Activated T-helper 17 cell treated with anti-CD3 and anti-CD28 coated beads, Interleukin-2, amount 50 U/mL, for 72 hours (primary cell): ENCODE measurements at places on chromosomes 5 and 9.
A peak's percentile ranks its signal among the peaks of the same experiment; 100 is the strongest.

DNA sequence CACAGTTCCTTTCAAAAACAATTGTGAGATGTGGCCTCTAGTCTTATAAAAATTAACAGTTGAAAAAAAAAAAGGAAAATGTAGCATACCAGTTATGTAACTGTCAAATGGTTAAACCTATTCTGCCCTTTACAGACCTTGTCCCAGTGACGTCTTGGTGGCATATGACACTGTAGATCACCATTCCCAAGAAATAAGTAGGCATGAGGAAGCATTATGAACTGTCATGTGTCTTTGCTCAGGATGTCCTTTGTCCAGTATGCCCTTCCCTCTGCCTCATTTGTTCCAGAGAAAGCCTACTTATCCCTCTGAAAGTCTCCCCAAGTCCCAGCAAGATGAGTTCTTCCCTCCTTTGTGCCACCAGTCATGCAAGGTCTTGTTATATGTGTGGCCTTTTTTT, 63.2 kb downstream of the PAM start:
- ATAC-seq: no peak

- ATAC-seq: no peak
Measured at GRCh38 chr5:141883184-141883891, 5.1 kb upstream of the PCDH1 start.

GRCh38 chr5:161406880-161407279, 139.6 kb downstream of the GABRB2 start:
- no peak for ATAC-seq

- ATAC-seq: no peak
Measured at GRCh38 chr9:136347472-136348256, 15.9 kb downstream of the DNLZ start.

DNA sequence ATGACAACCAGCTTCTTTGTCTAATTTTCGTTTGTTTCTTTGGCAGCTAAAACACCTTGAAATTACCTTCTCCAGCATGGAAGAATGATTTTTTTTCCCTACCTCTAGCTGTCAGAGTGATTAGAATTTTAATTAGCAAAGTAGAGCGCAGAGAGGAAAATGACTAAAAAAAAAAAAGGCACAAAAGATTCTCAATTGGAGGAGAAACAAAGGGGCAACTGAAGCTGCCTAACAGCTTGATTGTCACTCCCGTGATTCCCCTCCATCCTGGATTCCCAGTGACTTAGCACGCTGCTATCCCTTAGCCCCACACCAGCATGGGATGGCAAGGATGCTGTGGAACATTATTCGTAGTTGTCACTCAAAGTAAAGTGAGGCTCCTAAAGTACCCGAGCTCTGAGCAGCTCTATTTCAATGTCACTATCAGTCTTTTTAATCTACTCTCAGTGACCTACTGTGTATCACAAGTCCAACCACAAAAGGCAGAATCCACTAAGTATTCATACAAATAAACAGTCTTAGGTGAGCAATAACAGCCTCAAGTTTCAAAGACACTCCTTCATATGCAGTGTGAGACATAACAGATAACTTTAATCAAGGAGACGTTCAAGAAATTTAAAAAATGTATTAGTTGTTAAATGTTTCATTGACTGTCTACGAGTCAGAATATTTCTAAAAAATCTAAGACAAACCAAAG, 710.0 kb upstream of the GRAMD2B start:
- no peak for ATAC-seq

- ATAC-seq: no peak
Measured at GRCh38 chr9:21549890-21550289, 67.8 kb upstream of the IFNE start.

DNA sequence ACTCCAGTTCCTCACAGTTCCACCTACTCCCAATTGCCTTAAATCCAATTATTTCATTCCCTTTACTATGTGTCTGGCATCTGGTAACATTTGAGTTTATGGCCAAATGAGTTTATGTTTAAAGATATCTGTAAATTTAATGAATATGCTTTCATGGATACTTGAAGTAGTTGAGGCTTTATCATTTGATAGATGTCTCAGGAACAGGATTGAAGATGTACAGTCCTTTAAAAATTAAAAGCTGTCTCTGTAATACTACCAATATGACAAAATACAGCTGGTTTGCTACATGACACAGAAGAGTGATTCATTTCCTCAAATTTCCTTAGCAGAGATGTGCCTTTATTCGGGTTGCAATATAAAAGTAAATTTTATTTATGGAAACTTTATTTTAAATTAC, 2326.0 kb upstream of the ACO1 start:
- ATAC-seq: no peak

DNA sequence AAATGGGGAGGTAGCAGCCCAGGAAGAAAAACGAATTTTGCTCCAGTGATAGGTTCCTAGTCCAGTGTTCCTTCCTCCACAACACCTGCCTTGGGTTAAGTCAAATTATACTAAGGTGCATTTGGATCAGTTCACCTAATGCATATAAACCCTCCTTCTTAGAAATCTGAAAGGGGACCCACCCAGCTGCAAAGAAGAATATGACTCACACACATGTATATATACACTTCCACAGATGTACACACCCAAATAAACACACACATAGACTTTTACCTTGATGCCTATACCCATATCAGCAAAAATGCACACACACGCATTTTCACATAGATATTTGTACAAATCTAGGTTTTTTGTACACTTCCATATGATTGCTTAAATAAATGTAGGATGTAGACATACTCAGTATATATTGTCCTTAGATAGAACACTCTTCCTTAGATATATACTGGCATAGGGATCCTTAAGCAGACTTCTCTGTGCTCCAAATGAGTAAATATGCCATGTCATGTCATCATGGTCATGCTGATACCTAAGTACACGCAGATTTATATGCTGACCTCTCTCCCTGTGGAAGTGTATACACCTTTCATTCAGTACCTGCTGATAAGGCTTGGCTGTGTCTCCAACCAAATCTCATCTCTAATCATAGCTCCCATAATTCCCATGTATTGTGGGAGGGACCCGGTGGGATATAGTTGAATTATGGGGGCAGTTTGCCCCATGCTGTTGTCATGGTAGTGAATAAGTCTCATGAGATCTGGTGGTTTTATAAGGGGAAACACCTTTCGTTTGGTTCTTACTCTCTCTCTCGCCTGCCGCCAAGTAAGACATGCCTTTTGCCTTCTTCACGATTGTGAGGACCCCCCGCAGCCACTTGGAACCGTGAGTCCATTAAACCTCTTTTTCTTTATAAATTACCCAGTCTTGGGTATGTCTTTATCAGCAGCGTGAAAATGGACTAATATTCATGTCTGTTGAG, 10.2 kb downstream of the ADRB2 start:
- ATAC-seq: no peak

GRCh38 chr5:107894361-107894760, 223.6 kb upstream of the EFNA5 start:
- ATAC-seq: no peak

- ATAC-seq: no peak
Measured at GRCh38 chr9:128828719-128829452, 708 bp downstream of the SPOUT1 start.

DNA sequence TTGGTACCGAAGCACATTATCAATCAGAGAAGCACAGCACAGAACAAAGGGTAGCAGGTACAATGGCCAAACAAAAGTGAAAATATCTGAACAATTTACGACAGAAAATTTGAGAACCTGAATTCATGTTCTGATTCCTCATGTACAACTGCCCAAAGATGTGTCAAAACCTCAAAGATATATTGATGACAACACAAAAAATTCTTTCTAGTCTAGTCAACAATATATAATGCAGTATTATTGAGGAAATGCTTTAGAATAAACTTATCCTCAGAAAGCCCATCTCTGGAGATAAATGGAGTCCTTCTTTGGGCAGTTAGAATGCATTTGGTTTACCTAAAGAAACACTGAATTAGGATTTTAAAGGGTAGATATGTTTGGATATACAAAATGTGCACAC, 6.8 kb upstream of the SMARCA2 start:
- ATAC-seq: no peak

- no peak for ATAC-seq
Measured at GRCh38 chr5:115418788-115419187, 122.3 kb upstream of the CCDC112 start.

GRCh38 chr9:83665580-83666200, 42.1 kb downstream of the UBQLN1 start:
- ATAC-seq: no peak

DNA sequence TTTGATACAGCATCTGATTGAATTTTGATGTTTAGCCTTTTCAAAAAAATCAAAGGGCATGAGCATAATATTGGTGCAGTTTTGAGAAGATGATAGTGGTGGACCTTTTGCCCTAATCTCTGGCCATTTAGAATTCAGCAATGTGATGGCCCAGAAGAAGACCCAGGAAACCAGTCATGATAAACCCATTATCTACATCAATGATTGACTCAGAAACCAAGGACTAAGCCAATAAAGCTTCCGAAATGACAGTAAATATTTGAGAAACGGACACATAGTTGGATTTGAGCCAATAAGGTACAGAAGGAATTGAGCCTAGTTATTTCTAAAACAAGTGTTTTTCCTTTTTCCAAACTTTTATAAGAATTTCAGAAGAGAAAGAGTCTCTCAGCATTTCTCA, 1158.8 kb upstream of the DMAC1 start:
- ATAC-seq: no peak

DNA sequence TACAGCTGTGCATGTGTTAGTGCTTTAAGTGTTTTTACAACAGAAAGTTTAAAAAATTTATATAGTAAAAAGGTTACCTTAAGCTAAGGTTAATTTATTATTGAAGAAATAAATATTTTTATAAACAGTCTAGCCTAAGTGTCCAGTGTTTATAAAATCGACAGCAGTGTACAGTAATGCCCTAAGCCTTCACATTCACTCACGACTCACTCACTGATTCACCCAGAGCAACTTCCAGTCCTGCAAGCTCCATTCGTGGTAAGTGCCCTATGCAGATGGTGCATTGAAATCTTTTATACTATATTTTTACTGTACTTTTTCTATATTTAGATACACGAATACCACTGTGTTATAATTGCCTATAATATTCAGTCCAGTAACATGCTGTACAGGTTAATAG, 159.1 kb downstream of the ROR2 start:
- no peak for ATAC-seq

DNA sequence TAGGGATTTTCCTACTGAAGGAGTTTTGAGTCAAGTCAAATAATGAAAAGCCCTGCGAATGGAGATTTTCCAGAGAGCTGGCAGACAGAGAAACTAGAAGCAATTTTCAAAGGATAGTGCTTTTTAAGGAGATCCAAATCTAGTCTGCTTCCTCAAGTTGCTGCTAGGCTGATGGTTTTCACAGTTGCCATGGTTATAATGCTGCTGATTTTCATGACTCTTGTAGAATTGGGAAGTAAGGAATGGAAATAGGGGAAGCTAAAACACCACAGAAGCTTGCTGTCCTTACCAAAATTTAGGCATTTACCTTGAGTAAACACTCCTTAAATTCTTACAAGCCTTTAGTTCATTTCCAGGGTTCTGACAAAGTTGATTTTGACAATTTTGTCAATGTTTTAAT, 30.1 kb upstream of the HAPLN1 start:
- no peak for ATAC-seq

GRCh38 chr9:7121664-7122063, 363.9 kb downstream of the KDM4C start:
- no peak for ATAC-seq

DNA sequence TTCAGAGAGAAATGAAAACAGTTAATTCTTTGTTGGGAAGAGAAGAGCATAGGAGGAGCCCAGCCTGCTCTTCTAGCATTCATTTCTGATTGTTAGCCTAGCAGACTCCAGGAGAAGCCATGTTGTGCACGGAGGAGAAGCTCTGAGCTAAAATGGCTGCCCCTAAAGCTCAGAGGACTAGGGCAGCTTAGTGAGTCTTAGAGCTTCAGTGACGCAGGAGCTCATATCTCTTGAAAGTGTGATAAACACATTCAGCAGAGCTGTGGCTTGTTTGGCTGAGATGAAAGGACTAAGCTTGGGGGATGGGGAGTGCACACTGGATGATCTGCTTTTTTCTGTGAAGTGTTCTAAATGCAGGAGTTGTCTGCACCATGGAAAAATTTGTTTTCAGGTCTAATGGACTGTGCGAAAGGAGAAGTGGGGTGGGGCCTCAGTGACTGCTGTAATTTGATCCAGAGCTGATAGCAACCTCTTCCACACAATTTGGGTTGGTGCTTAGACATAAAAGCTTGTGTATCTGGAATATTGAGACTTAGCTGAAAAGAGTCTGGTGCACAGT, 58.5 kb downstream of the ZNF462 start:
- peak; percentile 29 for ATAC-seq
